ENCODE measurements at places on chromosomes 4 and X.

DNA sequence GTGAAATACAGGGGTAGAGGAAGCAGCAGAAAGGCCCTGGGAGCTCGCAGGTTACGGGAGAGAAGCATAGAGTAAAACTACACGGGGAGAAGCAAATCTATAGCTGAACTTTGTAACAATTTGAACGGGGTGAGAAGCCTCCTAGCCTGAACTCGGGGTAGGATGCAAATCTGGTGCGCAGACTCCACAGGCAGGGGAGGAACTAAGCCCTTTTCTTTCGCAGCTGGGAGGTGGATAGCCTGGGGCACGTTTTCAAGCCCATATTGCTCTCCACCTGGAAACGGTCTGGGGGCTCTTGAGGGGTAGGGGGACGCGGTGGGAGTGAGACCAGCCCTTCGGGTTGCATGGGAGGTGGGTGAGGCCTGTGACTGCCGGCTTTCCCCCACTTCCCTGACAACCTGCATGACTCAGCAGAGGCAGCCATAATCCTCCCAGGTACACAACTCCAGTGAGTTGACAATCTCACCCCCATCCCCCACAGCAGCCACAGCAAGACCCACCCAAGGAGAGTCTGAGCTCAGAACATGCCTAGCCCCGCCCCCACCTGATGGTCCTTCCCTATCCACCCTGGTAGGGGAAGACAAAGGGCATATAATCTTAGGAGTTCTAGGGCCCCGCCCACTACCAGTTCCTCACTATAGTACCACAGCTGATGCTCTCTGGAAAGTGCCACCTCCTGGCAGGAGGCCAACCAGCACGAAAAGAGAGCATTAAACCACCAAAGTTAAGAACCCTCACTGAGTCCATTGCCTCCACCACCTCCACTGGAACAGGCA is 29.9 kb downstream of the SOWAHB start:
- no peak for DNase-seq

- DNase-seq: no peak
Observed at GRCh38 chr4:146458594-146458993, 63.1 kb downstream of the SLC10A7 start.

- DNase-seq: no peak
Observed at GRCh38 chr4:138938366-138938690, 77.3 kb upstream of the NOCT start.

- no peak for DNase-seq
Observed at GRCh38 chrX:136228839-136229207, 22.4 kb downstream of the MAP7D3 start.

GRCh38 chr4:56773346-56773745 is 48.2 kb downstream of the SPINK2 start:
- no peak for DNase-seq

DNA sequence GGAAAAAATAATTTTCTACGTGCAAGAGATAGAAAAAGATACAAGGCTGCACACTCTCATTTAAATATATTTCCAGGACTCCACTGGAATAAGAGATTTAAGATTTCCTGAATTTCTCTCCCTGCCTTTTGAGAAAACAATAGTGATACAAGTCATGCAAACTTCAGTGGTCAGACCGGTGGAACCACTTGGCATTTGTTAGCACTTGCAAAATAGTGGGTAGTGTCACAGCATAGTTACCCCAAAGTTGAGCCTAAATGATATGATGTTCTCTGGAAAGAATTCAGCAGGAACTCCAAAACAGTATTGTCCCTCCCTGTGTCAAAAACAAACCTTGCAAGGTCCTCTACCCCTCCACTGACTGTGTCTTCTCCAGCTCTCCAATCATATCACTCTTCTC is 102.3 kb downstream of the ANKRD50 start:
- DNase-seq: no peak

DNA sequence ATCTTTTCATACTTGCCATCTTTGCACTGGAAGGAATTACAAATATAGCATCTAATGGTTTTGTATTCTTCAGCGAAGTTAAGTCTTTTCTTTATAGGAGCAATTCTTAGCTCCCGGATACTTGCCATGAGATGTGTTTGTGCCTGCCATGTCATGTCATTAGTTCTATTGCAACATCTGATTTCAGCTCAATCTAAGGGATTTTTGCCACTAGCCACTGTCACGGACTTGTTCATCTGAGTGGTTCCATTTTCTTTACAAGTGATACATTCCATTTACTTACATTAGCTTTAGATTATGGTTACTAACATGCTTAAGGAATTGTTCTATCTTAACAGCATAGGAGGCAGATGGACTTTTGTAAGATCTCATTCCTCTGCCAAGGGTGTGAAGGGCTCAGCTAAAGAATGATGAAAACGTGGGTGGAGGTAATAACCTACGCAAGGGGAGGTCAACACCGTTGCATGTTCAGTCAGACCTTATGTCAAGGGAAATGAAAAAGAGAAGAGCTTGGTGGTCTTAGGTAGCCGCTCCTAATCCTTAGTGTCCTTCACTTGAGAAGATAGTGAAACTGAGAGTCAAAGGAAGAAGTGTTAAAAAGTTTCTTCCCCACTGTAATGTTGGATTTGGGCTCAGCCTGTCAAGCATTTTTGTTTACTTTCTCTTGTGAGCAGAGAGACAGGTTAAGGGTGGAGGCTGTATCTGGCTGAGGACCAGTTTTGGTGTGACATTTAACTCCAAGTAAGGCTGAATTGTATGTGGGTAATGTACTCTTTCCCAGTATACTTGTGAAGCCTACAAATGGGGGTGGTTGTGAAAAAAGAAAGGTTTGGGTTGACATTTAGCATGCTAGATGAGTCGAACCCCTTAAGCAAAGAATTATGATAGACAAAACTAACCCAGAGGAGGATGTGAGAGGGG is 3.6 kb upstream of the KLHL2 start:
- no peak for DNase-seq

DNA sequence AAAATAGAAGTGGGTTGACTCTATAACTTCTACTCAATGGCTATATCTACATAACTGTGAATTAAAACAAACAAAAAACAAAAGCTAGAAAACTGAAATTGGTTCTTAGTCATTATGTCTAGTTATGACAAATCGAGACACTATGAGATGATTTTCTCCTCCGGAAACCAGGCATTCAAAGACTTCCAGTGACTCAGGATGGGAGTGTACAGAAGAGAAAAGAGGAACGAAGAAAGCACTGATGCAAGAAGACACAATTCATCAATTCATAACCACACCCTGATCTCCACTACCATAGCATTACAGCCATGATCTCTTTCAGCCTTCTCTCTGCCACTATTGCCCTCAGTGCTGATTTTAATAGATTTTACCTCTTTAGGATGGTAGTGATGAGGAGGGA is 253.6 kb downstream of the CBLL2 start:
- no peak for DNase-seq

GRCh38 chrX:120308558-120308957 is 2.7 kb downstream of the TMEM255A start:
- DNase-seq: no peak

- peak; percentile 34 for DNase-seq
Observed at GRCh38 chrX:104041003-104041402, 1.2 kb downstream of the H2BW2 start.

DNA sequence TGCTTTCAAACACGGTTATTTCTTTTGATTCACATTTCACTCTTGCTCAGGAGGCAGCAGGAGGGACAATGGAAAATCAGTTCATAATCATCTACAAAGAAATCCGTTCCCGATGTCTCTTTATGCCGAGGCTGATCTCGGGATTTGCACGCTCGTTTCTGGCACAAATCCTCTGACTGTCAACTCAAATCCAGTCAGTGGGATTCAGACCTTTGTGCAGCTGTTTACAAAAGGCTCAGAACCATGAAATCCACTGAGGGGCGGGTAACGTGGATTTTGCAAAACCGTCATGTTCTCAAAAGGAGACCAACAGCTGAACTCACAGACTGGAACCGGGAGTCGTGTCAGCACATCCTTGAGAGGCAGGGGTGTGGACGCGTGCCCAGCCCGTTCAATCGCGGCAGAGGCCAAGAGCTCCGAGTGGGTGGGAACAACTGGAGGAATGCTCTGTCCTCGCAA is 46.4 kb downstream of the ACOX3 start:
- DNase-seq: peak; percentile 95

DNA sequence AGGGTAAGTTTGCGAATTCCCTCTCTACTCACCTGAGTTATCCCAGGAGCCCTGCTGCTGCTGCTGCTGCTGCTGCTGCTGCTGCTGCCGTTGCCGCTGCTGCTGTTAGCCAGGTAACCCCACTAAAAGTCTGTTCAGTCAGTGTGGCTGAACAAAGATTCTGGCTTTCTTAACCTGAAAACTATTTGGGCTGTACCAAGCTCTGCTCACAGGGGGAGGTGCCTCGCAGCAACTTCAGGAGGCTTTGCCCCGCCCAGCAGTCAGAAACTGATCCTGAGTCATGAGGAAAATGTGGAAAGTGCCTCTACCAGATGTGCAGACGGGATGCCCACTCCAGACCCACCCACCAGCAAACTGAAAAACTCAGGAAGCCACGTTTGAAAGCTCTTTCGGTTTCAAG is at the start of gene CAPN6:
Gene CAPN6 (minus strand): TSS at position 145 of the 400 bp plus-strand sequence. CDS start 6,547 bp downstream, outside the sequence.
- peak; percentile 13 for DNase-seq

DNA sequence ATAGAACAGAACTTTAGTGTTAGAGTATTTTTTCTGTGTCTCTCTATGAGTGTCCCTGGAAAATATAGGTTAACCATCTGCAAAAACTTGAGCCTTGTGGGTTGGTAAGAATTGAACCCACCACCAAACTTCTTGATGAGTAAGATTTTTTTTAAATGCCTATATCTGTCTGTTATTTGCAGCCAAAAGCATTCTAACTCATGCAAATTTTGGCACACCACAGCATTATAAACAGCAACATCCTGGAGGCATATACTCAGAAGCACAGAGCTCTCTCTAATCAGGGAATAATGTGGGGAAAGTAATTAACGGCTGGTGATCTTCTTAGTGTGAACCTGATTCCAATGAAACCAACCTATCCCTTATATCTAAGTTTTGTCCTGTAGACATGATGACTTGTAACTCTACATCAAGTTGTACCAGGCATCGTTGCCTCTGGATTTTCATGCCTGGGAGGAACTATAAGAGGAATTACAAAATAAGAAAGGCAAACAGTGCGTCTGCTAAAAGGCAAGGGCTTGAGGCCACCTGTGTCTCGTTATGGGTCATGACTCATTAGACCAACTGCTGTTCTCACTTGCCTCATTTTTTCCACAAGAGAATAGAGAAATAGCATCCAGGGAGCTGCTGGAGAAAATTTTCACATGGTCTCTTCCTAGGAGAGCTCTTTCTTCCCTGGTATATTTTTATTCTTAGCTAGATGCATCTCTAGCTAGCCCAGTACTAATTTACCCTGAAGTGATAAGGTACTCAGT is 202.4 kb downstream of the CHIC2 start:
- DNase-seq: peak; percentile 32

GRCh38 chr4:82428969-82429727 is 1.1 kb downstream of the HNRNPDL start:
- peak; percentile 98 for DNase-seq

DNA sequence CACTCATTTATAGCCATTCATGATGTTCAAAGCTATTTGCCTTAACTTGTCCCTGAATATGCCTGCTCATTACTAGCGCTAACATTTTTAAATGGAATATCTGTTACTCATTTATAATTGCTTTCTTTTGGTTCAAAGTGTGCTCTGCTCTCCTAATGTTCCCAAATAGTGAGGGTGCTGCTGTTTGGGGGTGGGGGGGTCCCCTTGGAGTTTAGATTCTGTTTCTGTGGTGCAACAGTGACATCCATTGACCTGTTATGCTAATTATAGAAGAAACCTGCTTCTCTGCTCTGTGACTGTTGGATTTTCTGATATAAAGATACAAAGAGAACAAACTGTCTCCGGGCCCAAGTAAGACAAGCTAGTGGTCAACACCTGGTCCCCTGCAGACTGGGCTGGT is 222.4 kb downstream of the SHROOM3 start:
- DNase-seq: no peak

DNA sequence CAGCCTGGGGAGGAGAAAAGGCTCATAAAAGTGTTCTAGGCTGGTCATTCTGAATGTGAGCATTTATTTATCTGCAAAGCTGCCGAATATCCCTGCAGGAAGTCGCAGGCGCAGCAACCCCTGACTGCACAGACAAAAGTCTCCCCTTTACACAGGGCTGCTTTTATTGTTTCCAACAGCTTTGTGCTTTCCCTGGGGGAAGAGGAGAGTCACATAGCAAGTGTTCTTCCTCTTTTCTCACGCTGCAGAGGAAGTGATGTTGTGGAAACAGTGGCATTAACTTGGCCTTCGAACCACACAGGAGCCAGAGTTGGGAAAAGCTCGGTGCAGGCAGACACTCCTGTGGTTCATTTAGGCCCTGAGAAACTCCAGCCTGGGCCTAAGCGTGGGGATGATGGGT is 81.5 kb upstream of the BCOR start:
- DNase-seq: no peak

GRCh38 chr4:24605216-24605615 is 20.9 kb upstream of the DHX15 start:
- no peak for DNase-seq

DNA sequence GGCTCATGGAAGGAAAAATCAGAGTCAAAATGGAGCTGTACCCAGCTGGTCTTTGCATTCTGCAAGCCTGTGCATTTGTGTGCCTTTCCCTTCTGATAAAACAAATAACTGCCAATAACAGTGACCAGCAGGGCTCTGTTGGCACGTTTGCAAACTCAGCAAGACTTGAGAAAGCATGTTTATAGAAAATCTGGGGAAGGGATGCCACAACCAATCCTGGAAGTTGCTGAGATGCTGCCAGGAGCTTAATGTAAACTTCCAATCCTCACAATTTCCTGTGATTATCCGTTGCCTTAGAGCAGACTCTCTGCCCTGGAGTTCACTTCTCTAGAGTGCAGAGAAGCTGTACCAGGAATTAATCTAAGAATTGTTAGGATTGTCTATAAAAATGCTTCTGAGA is 6.9 kb upstream of the ANXA3 start:
- DNase-seq: no peak

DNA sequence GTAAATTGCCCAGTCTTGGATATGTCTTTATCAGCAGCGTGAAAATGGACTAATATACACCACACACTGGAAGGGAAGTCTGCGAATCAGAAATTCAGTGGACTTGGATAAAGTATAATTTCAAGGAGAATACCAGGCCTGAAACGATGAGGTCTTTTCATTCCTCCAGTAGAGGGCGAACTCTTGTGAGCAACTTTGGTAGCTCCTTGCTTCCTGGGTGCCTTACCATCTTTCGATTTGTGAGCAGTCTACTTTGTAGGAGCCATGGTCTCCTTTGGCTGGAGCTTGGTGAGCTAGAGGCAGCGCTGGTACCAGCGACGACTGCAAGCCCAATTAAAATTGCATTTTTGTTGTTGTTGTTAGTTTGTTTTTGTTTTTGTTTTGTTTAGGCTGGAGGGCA is 791.9 kb downstream of the FAT4 start:
- DNase-seq: no peak

GRCh38 chr4:624705-625590 is at the start of gene PDE6B:
PDE6B (plus strand) TSS chr4:625573; CDS start chr4:625627, 54 bp downstream.
- no peak for DNase-seq

DNA sequence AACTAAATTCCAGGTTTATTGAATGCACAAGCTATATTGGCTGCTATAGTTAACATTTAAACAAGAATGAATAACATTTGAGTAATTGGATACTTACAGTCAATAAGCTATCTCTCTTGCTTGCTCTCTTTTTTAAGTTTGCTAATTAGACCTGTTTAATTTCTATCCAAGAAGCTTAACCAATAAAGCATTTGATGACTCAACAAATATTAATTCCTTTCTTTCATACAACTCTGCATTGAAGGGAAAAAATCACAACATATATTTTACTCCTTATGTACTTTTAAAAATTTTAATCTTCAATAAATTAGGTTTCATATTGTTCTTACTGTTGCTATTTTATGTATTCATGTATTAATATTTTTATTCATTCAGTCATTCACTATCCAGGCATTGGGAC is 1552.6 kb upstream of the ADGRL3 start:
- DNase-seq: no peak

Measured in lower leg skin (tissue), 4 donors.